ENCODE measurements at places on chromosomes 4 and X.
A peak's percentile ranks its signal among the peaks of the same experiment; 100 is the strongest.

- DNase-seq = no peak
Measured at GRCh38 chr4:98481167-98481566, 177.2 kb downstream of the TSPAN5 start.

GRCh38 chr4:123031664-123032063 lies 109.3 kb upstream of the NUDT6 start:
- peak; percentile 32 for DNase-seq

DNA sequence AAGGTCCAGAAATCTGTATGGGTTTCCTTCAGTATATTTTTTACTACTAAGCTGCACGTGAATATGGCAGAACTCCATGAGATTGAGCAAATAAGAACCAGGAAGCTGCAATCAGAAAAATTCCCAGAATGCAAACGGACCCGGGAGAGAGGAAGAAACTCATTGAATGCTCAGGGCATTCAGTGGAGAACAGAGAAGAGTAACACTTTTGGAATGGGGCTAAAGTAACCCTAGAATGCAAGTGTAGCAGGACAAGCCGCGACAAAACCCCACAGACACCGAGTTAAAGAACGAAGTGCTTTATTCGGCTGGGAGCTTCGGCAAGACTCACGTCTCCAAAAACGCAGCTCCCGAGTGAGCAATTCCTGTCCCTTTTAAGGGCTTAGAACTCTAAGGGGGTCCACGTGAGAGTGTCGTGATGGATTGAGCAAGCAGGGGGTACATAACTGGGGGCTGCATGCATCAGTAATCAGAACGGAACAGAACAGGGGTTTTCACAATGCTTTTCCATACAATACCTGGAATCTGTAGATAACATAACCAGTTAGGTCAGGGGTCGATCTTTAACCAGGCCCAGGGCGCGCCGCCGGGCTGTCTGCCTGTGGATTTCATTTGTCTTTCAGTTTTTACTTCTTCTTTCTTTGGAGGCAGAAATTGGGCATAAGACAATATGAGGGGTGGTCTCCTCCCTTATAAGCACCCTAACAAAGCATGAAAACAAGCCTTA lies 56.4 kb downstream of the RAB28 start:
- no peak for DNase-seq

DNA sequence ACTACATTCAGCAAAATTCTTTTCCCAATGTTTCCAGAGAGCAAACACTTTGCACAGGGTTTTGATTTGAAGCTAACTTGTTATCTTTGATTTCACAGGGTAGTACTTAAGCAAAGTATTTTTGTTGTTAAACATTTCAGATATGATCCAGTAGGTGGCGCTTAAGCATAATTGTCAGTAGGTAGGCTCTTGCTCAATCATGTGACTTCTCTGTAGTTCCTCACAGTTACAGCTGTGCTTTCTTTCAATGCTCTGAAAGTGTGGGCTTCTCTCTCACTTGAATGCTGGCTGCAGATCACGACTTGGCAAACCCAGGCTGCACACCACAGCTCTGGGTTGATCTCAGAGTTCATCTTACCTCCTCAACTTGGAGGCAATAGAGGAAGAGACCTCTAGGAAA lies 1016.5 kb downstream of the SH3BGRL start:
- peak; percentile 9 for DNase-seq

DNA sequence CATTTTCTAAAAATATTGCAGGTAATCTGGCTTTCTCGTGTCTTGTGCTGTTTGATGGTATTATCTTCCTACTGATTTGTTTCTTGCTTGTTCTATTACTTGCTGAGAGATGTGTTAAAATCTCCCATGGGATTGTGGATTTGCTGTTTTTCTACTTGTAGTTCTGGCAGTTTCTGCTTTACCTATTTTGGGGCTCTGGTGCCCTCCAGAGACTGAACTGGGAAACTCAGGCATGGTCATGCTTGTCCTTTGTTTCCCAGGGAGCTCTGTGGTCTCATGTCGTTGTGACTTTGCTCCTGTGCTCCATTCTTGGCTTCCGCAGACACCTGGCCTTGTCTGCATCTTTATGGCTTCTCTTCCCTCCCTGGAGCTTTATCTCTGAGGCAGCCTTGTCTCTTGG lies 39.5 kb downstream of the NSD2 start:
- peak; percentile 52 for DNase-seq

- no peak for DNase-seq
Measured at GRCh38 chr4:108181704-108182103, 13.0 kb upstream of the LEF1 start.

DNA sequence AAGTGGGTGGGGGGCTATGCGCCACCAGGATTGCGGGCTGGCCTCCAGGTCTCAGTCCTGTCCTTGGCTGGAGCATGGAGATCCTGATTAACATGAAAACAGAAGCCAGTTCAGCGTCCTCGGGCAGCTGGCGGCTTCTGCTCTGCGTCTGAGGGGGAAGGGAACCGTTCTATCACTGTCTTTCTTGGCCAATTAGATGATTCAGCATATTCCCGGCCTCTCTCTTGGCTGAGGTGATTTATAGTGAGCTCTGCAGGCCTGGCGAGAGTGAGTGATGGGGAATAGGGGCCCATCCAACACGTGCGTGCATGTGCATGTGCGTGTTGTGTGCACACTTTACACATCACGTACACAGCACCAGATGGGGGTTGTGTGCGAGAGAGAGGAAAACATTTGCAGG lies 145.8 kb upstream of the ATP6AP2 start:
- peak; percentile 90 for DNase-seq

DNA sequence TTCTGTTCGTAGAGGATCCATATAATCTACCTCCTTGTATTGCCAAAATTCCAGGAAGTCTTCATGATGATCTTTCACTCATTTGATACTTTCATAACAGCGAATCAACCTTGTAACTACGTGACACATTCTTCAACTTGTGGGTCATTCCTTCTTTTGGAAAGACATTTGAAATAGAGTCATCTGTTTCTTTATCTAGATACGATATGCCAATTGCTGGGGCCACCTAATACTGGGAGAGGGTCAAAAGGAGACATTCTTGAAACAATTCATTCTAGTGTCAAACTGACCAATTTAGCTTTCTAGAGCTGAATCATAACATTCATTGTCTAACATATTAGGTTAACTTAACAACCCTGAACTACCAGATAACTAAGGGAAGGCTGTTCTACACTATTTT lies 62.9 kb upstream of the SMAD1 start:
- DNase-seq = no peak

DNA sequence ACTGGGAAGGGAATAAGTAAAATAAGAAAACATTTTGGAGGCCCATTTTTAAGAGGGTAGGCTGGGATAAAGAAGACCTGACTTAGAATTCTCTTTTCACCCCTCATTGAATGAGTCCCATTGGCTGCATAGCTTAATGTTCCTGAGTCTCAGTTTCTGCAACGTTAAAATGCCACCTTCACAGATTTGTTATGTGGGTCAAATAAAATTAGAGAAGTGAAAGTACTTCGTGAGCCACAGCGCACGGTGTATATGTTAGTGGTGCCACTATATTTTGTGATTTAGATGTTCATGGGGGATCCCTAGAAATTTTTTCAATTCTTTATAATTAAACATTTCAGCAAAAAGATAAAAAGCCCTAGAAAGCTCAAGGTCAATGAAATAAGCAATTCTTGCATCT lies 109.2 kb upstream of the HS3ST1 start:
- DNase-seq = no peak

DNA sequence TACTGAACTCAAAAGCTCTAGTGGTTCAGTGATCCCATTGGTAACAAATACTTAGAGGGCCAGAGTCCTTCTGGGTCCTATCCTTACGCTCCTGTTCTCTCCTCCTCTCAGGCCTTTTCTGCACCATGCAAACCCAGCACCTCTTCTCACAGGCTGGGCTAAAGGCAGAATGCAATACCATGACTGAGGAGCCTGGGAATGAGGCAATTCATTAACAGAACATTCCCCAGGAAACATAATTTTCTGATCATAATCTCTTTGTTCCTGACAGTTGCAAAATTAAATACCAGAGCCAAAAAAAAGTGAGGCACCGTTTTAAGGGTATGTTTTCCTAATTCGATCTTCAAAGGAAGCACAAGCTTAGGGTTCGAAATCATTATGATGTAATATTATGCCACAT lies 9.0 kb downstream of the SORBS2 start:
- no peak for DNase-seq

DNA sequence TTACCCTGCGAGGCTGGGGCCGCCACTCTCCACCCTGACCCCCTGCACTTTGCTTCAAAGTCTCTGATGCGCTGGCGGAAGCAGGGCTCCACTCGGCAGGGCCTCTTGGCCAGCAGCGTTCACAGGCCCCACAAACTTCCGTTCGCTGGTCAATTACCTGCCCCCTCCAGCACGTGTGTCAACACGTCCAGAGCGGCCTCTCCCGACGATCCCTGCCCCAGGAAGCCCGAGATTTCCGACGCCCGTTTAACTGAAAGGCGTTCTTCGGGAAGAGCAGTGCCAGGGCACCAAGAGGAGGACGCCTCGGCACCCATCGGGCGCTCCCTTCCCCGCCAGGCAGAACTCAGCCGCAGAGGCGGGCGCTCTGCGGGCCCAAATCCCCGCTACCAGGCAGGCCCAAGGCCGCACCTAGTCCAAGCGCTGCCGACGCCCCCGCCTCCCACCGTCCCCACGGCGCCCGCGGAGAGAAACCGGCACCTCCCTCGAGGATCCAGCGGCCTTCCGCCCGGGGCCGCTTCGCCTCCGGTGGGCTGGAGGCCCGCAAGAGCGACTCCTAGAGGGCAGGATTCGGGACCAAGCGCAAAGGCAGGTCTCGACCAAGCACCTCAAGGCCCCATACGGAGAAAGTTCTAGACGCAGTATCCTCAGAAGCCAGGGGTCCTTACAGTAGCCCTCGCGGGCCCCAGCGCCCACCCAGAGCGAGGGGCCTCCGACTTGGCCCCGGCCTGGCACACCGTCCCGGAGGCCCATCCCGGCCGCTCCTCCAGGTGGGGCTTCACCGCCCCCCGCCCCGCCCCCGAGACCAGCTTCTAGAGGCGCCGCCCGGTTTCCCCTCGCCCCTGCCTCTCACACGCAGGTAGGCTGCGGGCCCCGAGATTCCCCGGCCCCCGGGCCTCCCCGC lies 586 bp downstream of the BCAP31 start:
- peak; percentile 31 for DNase-seq

- DNase-seq = no peak
Measured at GRCh38 chrX:15056044-15056443, 182.8 kb downstream of the MOSPD2 start.

GRCh38 chr4:90181644-90182043 lies 54.5 kb downstream of the CCSER1 start:
- no peak for DNase-seq

DNA sequence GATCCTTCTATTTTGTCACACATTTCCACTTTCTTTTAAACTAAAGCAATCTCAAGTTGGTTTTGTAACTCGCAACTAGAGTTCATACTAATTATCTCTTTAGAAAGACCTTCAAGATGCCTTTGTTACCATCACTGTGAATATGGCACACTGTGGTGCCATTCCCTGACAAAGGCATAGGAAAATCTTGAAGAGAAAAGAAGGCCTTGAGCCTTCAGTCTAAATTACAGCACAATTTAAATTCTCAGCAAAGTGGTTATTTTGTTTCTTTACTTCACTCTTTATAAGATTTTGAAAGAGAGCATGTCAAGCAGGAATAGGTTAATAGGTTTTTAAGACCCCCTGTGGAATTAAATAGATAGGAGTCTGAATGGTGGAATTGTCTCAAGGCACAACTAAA lies 89.0 kb upstream of the BANK1 start:
- DNase-seq = no peak

DNA sequence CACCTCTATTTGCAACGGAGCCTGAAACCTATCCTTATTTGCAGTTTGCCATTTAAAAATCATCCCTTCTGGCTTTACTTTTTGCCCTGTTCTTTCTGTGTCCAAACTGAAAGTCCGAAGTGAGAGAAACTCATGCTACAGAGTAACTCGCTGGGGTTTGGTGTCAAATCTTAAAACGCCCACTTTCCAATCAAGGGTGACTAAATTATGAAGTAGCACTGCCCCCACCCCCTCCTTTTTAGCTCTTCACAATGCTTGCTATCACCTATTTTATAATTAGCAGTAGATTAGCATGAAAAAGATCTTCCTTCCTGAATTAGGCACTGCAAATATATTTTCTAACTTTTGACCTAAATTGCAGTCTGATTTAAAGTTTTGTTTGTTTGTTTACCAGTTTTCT lies 52.5 kb downstream of the VGLL1 start:
- DNase-seq = no peak

DNA sequence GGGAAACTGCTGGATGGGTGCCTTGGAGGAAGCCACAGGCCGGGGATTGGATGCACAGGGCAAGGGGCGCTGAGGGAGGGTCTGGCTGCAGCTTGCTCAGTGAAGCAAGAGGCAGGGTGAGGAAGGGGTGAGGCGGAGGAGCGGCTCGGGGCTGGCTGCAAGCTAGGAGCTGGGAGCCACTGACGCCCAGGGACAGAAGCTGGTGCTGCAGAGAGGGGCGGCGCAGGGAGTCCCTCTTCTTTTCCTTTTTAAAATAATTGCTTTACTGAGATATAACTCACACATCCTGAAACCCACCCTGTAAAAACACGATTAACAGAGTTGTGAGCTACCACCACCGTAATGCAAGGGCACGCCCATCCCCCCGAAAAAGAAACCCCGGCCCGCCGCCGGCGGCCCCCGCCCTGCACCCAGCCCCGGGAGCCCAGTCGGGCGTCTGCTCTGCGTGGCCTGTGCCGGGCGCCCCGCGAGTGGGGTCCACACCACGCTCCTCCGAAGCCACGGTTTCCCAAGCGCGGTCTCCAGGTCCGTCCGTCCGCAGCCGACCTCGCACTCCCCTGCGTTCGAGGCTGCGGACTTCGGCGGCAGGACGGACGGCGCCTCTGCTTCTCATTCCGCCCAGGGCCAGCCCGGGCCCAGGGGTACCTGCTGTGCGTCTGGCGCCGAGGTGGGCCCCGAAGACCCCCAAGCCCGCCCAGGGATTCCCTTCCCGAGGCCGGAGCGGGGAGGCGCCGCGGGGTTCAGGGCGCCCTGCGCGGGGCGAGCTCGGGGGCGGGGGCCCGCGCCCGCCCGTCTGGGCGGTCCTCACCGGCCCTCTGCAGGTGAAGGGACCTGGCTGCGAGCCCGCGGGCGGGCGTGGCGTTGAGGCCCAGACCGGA lies 866 bp upstream of the UVSSA start:
- DNase-seq = peak; percentile 76

DNA sequence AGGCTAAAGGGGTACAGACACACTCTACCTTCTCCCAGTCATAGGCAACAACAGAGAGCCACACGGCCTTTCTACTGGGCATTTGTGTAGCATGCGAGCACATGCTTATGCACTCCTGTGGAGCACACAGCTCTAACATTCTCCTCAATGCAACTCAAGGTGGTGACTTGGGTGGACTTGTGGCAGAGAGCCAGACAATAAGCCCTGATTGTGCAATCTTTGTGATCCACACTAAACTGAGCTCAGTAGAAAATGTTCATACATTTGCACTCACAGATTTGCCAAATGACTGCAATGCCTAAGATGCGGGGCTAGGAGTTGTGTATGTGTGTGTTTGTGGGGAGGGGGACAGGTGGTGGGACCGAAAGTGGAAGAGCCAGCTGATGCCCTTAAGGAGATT lies 31.4 kb upstream of the SETD7 start:
- DNase-seq = peak; percentile 26

GRCh38 chr4:121936101-121936500 lies 15.8 kb downstream of the TRPC3 start:
- no peak for DNase-seq

Measured in umbilical cord (tissue), 2 donors.